Vagina (tissue), 2 donors: ENCODE measurements at places on chromosomes 6 and 20.

- H3K36me3 ChIP-seq = no peaks in the 10 kb centered on the region
- H3K27ac ChIP-seq = no peak overlapping the region
- DNase-seq = no peak
Observed at GRCh38 chr6:129849456-129849855, 11.7 kb downstream of the TMEM244 start.

GRCh38 chr6:142510211-142510610 lies 208.4 kb downstream of the ADGRG6 start:
- no peaks in the 10 kb centered on the region for H3K27me3 ChIP-seq
- no peak for DNase-seq
- H3K27ac ChIP-seq = no peak overlapping the region
- no peak overlapping the region for H3K4me3 ChIP-seq
- H3K36me3 ChIP-seq = no peaks in the 10 kb centered on the region

DNA sequence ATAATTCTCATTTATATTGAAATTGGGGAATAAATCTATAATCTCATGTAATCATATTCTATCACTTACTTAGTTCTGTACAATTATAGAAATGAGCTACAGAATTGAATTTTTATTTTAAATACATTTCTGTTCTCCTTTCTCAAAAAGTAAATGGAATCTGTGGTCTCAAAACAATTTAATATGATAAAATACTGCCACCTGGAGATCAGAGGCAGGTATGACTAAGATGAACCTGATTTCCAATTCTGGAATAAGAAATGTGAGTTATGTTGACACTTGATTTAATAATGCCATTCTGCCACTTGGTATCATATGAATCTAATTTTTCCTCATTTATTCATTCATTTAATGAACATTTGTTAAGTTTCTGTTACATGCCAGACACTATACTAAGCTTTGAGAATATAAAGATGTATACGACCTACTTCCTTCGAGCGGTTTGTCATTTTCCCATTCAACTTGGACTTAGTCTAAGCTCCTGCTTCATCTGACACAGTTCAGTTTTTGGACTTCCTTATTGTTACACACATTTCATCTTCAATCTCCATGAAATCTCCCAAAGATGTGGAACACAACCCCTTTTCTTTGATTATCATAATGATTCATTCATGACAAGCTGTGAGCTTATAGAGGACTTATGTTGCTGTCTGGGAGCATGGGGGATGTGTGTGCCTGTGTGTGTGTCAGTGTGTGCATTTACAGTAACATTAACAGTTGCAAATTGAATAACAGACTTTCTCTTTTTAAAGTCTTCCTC lies 7.5 kb upstream of the CCDC28A start:
- H3K27me3 ChIP-seq = no peaks in the 10 kb centered on the region
- no peak overlapping the region for H3K4me3 ChIP-seq
- DNase-seq = no peak
- H3K36me3 ChIP-seq = no peaks in the 10 kb centered on the region
- no peaks in the 10 kb centered on the region for H3K4me1 ChIP-seq
- no peak overlapping the region for H3K27ac ChIP-seq

GRCh38 chr6:4727217-4727616 lies 49.0 kb upstream of the CDYL start:
- H3K27ac ChIP-seq = no peak overlapping the region
- no peaks in the 10 kb centered on the region for H3K27me3 ChIP-seq
- no peaks in the 10 kb centered on the region for H3K4me1 ChIP-seq
- no peak for DNase-seq

DNA sequence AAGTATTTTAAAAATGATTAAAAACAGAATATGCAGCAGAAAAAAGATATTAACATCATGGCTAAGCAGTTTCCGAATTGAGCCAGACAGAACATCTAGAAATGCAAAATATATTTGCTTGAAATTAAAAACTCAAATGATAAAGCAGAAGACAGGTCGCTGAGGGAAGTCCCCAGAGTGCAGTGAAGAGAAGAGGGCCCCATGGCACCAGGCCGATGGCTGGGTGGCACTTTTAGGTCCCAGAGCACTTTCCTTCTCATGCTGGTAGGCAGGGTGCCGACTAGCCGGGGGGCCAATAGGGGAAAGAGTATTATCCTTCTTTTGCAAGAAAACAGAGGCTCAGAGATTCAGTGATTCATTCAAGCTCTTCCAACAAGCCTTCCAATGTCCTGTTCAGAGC lies 58.9 kb downstream of the MYH7B start:
- no peaks in the 10 kb centered on the region for H3K36me3 ChIP-seq
- H3K27me3 ChIP-seq = no peaks in the 10 kb centered on the region
- H3K4me3 ChIP-seq = no peak overlapping the region
- H3K27ac ChIP-seq = no peak overlapping the region
- peaks cover 34% of the 10 kb centered on the region for H3K4me1 ChIP-seq

DNA sequence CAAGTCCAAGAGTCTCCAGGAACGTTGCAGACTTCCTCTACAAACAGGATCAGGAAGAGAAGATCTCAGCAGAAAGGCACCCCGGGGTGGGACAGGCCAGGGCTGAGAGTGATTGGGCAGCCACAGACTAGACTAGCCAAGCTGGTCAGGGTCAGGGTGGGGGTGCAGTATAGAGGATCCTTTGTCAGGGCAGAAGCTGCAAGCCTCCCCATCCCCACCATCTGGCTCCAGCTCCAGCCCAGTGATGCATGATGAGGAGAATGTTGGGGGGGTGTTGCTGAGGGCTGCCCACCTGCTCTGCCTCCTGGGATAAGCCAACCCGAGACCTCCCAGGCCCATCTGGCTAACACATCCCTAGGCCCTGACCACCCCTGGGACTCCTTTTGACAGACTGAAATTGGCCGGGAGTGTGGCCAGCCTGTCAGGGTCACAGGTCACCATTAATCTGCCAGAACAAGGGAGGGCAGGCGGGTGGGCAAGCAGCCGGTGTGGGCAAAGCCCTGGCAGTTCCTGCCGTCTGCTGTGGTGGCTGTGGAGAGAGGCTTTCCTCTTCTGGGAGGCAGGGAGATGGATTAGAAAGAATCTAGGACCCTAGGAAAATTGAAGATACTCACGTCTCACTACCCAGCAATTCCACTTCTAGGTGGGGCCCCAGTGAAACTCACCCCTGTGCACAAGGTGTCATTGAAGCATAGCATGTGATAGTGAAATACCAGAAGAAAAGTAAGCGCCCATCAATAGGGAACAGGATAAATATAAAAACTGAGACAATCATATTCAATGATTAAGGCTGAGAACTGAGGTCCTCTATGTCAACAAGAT lies 22.1 kb upstream of the SNTA1 start:
- H3K4me1 ChIP-seq = no peaks in the 10 kb centered on the region
- no peaks in the 10 kb centered on the region for H3K27me3 ChIP-seq
- no peak overlapping the region for H3K27ac ChIP-seq
- no peaks in the 10 kb centered on the region for H3K36me3 ChIP-seq
- no peak for DNase-seq

GRCh38 chr6:5986861-5987260 lies 19.9 kb downstream of the NRN1 start:
- H3K36me3 ChIP-seq = no peaks in the 10 kb centered on the region
- H3K27me3 ChIP-seq = no peaks in the 10 kb centered on the region
- H3K4me3 ChIP-seq = no peak overlapping the region
- no peak for DNase-seq
- no peak overlapping the region for H3K27ac ChIP-seq

- H3K4me1 ChIP-seq = peaks cover 16% of the 10 kb centered on the region
- no peaks in the 10 kb centered on the region for H3K27me3 ChIP-seq
- peak; percentile 92 for DNase-seq
- no peaks in the 10 kb centered on the region for H3K36me3 ChIP-seq
- H3K27ac ChIP-seq = no peak overlapping the region
Observed at GRCh38 chr20:58127701-58128111, 100.7 kb downstream of the ANKRD60 start.

GRCh38 chr6:157634546-157634945 lies 188.5 kb upstream of the SNX9 start:
- H3K27ac ChIP-seq = no peak overlapping the region
- no peak overlapping the region for H3K4me3 ChIP-seq
- peaks cover 44% of the 10 kb centered on the region for H3K4me1 ChIP-seq

- peak overlapping the region; percentile 11 for H3K4me3 ChIP-seq
- H3K27ac ChIP-seq = no peak overlapping the region
- no peak for DNase-seq
- no peaks in the 10 kb centered on the region for H3K36me3 ChIP-seq
- H3K27me3 ChIP-seq = no peaks in the 10 kb centered on the region
- peaks cover 7% of the 10 kb centered on the region for H3K4me1 ChIP-seq
Observed at GRCh38 chr20:51526106-51526470, 16.4 kb downstream of the NFATC2 start.
